Kidney tubule cell (primary cell): ENCODE measurements at places on chromosomes 3 and 15.

GRCh38 chr15:74155766-74156417 lies 17.6 kb upstream of the ISLR start:
- no peak for DNase-seq

DNA sequence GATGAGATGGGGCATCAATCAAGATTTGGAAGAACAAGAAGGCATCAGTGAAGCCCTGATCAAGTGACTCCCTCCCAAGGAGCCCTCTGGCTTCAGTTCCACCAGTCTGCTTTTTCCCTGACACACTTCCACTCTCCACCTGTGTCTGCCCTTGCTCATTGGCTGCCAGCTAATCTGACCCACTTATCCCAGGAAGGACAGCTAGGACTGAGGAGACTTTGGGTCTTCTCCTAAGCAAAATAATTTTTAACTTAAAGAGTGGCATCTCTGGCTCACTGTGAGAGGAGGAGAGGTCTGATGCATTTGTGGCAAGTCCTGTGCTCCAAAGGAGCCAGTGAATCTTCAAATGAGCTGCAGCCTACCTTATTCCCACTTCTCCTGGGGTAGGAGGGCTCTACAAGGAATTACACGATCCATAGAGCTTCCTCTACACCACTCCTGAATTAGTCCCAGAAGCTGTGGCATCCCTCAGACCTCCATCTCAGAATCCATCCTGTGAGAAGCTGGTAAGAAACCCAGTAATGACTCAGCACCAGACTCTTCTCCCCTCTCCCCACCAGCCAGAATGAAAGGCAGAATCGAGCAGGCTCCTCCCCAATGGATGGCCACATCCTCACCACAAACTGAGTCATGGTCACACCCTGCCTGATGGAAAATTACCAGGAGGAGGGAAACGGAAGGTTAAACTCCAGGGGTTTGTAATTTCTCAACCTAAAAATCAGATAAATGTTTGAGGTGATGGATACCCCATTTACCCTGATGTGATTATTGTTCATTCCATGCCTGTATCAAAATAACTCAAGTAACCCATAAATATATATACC lies 6.3 kb upstream of the PKM start:
- peak; percentile 97 for DNase-seq

DNA sequence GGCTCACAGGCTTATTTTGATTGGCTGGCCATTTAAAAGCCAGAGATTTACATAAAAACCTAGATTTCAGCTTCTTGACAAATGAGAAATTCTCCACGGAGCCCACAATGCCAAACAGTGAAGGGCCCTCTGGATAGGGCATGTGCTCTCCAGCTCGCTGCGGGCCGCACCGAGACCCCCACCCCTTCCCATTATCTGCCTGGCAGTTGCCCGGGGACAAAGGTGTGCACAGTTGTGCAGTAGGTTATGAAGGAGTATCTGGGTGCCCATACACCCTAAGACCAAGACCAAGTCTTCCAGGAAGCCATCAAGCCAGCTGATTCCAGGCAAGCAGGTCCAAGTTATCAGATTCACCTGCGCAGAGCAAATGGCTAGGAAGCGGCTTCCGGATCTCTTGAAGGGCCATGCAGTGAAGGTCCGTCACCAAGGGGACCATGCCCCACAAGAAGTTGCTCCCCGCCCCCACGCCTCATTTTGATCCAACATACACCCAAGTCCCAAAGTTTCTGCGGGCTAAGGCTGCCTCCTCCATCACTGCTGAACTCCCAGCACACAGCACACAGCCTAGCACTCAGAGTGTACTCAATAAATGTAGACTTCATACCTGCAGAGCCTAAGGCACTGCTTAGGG lies 1.3 kb downstream of the MRPS25 start:
- DNase-seq: no peak

- DNase-seq: no peak
These were observed 205.3 kb downstream of the CDIN1 start for GRCh38 chr15:36784717-36785116.

DNA sequence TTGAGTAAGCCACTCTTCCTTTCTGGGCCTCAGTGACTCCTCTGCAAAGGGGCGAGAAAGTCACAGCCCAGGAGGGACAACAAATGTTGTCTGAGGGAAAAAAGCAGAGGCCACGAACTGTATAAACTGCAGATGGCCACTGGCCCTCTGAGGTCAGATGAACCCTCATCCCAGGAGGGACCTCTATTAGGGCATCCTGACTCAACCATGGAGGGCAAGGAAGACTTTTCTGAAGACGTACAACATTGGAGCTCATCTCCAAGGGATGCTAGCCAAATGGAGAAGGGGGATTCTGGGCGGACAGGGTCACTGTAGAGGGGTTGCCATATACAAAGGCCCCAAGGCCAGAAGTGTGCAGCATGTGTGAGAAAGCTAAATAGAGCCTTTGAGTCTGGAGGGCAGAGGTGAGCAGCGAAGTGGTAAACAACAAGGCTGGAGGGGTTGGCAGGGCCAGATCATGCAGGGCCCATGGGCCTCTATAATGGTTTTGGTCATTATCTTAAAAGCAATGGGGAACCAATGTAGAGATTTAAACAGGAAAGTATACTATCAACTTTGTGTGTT lies 16.7 kb downstream of the GRAMD2A start:
- DNase-seq: no peak

- DNase-seq: no peak
These were observed 2.6 kb downstream of the CLPX start for GRCh38 chr15:65182538-65182937.

DNA sequence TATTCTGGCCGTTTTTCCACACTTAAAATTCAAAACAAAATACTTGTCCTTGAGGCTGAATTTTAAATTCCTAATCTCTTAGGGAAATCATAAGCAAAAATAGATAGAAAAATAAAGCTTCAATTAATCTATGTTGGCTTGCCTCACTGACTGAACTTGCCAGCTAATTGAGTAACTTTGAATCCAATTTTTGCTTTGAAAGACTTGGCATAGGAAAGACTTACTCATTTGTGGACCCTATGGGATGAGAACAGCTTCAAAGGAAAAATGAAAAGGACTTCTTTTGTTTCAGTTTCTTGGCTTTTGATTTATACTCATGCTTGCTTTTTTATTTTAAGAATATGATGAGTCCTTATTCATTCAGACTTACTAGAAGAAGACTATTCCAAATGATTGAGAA lies 370.7 kb upstream of the RARB start:
- no peak for DNase-seq

DNA sequence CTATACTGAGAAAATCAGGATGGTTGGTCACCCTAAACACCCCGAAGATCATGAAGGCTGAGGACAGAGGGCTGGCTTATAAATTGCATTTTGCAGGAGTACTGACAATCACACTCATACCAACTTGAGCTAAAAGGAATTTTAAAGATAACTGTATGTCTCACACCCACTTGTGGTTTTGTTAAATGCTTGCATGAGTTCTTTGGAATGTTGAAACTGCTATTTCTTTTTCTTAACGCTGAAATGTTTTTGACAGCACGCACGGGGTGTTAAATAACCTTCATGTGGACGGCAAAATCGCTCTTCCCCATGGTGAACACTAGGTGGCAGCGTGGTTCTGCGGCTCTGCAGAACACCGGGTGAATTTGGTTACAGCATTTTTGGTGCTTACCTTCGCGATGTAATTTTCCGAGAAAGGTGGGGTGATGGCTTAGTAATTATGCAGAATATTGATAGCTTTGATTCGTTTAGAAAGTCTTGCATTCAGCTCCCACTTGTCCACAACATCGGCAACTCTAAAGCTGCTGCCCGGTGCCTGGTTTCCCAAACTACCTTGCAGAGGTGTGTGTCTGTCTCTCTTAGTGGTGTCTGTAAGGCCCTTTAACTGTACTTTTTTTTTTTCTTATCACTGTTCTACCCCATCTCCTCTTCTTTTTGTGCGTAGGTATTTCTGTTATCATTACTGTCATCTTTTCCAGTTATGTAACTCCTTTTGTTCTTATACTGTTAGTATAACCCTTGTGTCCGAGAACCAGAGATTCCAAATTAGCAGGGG lies 51.7 kb downstream of the ARNT2 start:
- DNase-seq: peak; percentile 89

GRCh38 chr15:90294601-90295269 lies 29.3 kb downstream of the NGRN start:
- no peak for DNase-seq

GRCh38 chr3:58824285-58824684 lies 157.7 kb upstream of the FAM3D start:
- peak; percentile 72 for DNase-seq

DNA sequence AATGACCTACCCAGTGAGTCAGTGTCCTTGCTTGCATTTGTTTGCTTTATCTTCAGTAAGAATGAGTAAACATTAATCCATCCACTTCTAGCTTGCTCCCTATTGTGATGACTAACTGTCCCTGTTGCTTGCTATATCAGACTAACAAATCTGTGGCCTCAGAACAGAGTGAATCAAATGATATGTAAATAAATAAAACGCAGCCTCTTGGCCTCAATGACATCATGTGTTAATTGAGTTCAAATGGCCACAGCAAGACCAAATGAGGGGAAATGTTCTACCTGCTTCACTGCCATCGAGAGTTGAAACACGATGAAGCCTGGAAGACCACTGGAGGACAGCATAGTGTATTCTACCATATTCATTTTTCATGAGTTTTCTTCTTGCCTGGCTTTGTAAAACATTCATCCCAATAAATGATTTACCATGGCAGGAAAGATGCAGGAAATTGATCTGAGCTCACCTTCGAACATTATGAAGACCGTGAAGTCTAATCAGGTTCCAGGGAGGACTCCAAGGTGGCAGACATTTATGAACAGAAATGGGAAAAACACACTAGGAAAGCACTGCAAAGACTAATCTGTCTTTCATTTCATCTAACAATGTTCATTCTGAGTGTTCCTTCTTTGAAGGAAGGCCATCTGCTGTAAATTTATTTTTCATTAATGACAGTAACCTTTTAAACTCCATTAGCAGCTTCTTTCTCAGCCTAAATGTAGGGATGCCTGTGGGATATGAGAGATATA lies 1144.5 kb downstream of the TUSC7 start:
- DNase-seq: peak; percentile 75

GRCh38 chr3:5136919-5137429 lies 14.9 kb downstream of the ARL8B start:
- peak; percentile 67 for DNase-seq

DNA sequence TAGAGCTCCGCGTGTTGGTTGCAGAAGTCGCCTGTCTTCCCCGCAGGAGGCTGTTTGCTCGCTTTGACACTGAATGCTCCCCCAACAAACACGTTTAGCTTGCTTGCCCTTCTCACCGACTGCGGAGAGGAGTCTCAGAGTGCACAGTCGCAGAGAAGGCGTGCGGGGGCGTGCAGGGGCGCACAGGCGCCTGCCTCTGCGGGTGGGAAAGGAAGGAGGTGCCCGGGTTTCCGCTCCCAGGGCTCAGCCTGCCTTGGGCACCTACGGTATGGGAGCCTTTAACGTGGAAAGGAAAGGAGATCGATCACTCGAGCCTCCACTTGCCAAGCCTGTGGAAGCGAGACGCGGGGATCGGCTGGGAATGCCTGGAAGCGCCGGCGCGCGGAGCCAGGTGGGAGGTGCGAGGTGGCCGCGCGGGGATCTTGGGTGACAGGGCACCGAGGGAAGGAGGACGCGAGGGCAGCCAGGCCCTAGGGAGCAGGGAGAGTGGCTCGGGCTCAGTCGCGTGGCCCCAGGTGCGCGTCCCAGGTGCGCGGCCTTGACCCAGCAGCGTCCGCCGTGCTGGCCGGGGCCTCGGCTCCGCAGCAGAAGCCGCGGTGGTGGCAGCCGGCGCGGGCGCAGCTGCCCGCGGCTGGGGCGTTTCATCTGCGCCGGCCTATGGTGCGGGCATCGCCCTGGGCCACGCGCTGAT lies at the start of gene FAN1:
Gene FAN1, plus strand, starts transcription at position 419 of the 691 bp plus-strand sequence. CDS start 749 bp downstream, outside the sequence.
- peak; percentile 93 for DNase-seq
